ENCODE measurements at places on chromosomes 3 and 15.

GRCh38 chr3:28923994-28924393, 356.9 kb upstream of the RBMS3 start:
- no peak for DNase-seq

DNA sequence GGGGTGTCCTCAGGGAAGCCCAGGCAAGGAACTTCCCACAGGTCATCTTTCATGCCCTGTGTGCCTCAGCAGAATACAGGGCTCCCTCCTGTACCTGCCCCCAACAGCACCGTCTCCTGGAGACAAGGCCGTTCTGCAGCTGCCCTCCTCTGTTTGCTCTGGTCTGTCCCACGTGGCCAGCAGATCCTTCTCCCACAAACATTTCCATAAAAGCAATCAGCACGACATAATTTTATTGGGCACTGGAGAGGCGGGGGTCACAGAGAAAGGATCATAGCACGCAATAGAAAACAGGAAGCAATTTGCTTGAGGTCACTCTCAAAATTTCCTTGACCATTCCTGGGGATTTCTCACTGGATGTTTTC, 29.4 kb downstream of the STARD5 start:
- DNase-seq = no peak

GRCh38 chr3:46946856-46947545, 29.5 kb downstream of the CCDC12 start:
- DNase-seq = no peak

GRCh38 chr3:120681018-120681417, 1.0 kb downstream of the HGD start:
- DNase-seq = no peak

- DNase-seq = no peak
Observed at GRCh38 chr3:135138776-135139175, 343.7 kb downstream of the EPHB1 start.

- DNase-seq = no peak
Observed at GRCh38 chr15:100570275-100570674, 31.7 kb downstream of the LINS1 start.

GRCh38 chr3:54180921-54181320, 58.6 kb downstream of the CACNA2D3 start:
- DNase-seq = no peak

DNA sequence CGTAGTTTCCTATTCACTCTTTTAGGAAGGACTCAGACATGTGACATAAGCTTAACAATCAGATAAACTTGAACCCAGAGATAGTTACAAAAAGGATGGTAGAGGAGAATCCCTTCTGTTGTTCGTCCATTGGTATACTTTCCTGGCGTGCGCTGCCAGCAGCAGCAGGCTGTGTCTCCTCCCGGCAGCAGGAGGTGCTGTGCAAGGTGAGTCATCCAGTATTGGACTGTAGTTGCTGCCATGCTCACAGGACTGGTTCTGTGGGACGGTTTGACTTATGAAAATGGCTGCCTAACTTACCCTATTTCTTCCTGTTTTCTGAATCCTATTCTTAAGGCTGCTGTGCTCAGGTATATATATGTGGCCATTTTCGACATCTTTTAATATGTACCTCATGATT, 253.4 kb upstream of the LRRC3B start:
- DNase-seq = no peak

DNA sequence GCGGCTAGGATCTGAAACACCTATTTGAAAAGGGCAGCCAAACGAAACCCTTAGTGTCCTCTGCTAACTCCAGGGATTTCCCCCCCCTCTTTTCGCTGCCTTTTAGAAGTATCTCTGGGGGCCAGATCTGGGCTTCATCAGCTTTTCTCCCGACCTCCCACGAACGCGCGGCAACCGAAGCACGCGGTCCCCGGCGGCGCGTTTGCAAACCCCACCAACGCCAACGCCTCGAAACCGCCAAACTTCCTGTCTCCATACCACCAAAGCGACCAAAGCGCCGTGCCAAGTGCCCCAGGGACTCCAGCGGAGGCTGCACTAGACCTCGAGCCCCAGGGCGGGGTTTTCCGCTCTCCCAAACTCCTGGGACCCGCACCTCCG, 155.8 kb upstream of the FRMD4B start:
- DNase-seq = no peak

- DNase-seq = no peak
Observed at GRCh38 chr3:169094204-169094603, 569.3 kb downstream of the MECOM start.

Data from globus pallidus (tissue), 1 donor.